CD4-positive, alpha-beta T cell treated with Interferon gamma for 1 hour (primary cell): ENCODE measurements at places on chromosomes 5 and 9.

GRCh38 chr9:94624629-94625028 is 14.7 kb downstream of the FBP1 start:
- DNase-seq = no peak

- DNase-seq = no peak
Observed at GRCh38 chr9:27065288-27065687, 43.7 kb upstream of the TEK start.

DNA sequence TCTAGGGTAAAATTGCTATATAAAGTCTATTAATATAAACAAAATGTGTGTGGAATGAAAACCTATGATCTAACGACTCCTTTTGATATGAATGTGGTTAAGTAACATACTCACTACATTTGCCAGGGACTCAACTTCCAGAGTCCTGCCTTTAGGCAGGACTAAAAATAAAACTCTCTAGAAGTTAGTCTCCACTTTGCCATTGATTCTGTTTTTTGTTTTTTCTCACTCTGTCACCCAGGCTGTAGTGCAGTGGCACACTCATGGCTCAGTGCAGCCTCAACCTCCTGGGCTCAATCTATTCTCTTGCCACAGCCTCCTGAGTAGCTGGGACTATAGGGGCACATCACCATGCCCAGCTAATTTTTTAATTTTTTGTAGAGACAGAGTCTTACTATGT is 30.0 kb downstream of the ZCCHC10 start:
- no peak for DNase-seq

DNA sequence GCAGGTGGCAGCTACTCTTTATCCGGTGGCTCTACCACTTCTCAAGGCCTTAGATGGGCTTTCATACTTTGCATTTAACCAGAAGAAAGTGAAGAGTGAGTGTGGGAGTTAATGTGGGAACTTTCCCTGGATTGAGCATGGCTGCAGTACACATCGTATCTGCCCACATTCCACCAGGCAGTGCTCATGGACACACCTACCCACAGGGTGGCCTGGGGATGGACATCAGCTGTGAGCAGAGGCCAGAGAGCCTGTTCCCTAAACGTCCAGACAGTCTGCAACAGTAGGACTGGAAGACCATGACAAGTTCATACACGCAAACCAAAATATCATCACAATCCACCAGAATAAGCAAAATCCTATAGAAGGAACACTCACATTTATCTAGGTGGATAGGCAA is 213.8 kb downstream of the IRX1 start:
- no peak for DNase-seq
